ENCODE measurements at places on chromosomes 2 and 18.

- no peak for DNase-seq
These were observed 642.7 kb downstream of the NR4A2 start for GRCh38 chr2:155689791-155690190.

GRCh38 chr2:71785516-71785981, 332.2 kb downstream of the DYSF start:
- DNase-seq = no peak

DNA sequence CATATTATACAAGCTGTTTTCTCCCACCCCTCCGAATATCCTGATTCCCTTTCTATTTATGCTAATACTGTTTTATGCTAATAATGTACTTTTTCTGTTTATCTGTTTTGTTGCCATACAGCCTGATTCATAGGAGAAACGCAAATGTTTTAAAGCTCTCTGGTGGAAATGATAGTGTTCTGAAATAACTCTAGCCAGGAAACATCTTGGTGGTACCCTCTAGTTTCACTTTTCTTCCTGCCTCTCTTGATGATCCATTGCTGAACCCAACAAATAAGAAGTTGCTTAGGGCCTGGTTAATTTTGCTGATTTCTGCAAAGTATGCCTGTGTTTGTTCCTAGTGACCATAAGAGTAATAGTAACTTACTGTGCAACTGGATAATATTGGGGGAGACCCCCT, 148.4 kb upstream of the KCTD1 start:
- no peak for DNase-seq

- no peak for DNase-seq
These were observed 8.3 kb downstream of the OSR1 start for GRCh38 chr2:19349911-19350677.

DNA sequence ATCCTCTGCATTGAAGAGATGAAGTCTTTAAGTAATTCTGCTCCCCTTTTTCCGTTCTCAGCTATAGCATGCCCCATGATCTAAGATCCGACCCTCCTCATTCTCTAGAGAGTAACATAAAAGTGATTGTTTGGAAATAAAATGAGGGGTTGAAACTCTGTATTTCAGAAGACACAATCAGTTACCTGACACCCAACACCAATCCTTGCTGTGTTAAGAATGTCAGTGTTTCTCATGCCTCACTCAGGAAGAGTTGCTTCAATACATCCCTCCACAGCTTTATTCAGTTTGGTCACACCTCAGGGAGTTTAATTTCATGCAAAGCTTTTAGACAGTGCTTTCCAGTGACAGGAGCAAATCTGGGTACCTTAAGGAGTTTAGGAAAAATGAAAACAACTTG, 49.9 kb upstream of the RBBP8 start:
- no peak for DNase-seq

- DNase-seq = no peak
These were observed 238.0 kb upstream of the SALL3 start for GRCh38 chr18:78741381-78742217.

DNA sequence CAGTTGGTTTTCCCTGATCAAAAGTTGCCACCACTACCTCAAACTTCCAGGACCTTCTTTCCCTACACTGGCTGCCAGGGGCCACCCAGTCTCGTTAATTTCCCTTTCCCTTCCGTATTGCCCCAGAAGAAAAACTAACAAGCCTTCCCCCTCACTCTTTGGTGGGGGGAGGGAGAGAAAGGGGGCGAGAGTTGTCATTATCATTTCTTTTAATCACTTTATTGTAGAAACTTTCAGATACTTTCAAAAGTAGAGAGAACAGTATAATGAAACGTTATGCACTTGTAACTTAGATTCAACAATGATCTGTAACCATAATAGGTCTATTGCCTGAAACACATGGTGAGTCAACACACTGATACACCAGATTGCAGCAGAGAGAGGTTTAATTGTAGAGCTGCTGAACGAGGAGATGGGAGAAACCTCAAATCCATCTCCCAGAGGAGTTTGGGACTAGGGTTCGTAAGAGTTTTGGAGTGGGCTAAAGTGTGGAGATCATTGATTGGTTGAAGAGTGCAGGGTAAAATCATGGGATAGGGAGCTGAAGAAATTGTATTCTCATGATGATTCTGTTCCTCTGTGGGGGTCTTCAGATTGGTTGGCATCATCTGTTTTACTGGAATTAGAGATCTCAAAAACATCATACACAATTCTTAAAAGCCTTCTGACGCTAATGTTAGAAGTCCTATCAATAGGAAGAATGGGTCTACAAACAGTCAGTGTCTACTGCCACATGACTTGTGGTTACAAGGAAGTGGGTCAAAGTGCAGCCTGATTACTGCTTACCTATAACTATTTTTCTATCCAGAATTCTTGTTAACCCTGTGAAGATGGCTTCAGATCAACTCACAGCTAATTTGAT, 2.6 kb upstream of the RNF149 start:
- no peak for DNase-seq

DNA sequence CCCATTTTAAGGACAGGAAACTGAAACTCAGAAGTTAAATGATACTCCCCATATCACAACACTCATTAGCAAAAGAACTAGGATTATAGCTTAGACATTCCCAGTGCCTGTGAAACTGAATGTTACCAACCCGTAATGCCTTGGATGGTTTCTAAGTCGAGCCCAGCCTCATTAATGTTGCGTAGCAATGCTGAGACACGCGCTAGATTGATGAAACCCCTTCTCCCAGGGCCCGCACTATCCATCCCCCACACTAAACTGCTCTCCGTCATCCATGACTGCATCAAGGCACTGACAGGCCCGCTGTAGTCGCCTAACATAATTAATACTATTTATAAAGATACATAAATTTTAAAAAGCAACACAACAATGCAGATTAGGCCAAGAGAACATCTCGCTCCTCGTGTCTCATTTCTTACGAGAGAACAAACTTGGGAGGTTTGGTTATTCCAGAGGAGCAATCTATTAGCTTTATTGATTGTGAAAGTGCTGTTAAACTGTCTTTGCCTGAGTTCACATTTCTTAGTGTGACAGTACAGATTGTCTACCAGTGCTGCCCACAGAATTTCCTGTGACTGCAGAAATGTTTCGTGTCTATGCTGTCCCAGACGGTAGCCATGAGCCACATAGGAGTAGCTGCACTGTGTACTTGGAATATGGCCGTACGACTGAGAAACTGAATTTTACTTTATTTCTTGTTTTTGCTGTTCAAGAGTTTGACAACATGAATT, 312.2 kb upstream of the RAB12 start:
- no peak for DNase-seq

DNA sequence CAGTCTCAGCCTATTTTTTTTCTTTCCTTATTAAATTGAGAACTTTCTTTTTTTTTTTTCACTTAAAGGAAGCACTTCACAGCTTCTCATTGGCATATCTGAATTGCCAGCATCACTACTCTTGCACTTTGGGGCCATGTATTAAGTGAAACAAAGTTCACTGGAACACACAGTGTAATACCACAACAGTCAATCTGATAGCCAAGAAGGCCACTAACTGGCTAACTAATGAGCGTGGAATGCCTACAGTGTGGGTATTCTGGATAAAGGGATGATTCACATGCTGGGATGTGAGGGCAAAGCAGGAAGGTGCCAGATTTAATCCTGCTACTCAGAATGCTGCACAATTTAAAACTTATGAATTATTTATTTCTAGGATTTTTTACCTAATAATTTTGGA, 11.7 kb upstream of the C18orf63 start:
- no peak for DNase-seq

DNA sequence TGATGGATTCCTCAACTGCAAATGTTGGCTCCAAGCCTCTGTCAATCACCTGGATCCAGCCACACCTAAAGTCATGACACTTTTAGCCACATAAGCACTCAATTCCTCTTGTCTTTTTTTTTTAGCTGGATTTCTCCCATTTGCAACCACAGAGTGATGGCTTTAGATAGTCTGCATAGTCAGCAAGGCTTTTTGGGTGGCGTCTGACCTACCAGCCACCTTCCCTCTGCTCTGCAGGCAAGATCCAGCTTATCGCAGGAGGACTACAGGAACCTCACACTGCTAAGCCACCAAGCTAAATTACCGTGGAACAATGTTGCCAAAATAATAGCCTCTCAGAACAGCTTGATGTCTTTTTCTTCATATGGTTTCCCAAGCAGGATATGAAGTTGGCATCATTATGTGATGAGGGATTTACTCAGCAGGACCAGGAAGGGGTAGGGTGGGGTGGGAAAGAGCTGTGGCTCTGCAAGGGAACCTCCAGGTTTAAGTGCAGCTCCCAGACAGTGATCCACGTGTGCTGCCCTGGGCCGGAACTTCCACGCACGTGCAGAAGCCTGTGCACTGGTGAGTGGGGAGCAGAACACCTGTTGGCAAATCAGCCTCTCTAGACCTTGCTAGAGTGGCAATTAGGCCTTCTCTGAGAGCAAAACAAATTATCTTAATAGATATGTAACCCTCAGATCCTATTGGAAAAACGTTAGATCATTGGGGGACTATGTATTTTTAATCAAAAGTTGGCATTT, 170.6 kb upstream of the NCK2 start:
- DNase-seq = no peak

DNA sequence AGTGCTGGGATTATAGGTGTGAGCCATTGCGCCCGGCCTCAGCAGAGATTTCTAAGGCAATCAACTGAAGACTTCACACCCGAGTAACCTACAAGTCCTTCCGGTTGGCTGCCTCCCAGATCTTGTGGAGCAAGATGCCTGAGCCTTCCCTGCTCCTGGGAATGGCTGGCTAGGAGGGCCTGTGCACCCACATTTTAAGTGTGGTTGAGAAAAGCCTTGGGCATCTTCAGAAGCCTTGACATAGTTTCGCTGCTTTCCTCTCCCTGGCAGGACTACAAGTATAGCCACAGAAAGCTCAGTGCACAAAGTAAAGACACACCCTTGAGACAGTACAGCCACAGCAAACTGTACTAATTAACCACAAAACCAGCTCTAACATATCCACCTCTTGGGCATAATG, 35.2 kb downstream of the E2F6 start:
- no peak for DNase-seq

DNA sequence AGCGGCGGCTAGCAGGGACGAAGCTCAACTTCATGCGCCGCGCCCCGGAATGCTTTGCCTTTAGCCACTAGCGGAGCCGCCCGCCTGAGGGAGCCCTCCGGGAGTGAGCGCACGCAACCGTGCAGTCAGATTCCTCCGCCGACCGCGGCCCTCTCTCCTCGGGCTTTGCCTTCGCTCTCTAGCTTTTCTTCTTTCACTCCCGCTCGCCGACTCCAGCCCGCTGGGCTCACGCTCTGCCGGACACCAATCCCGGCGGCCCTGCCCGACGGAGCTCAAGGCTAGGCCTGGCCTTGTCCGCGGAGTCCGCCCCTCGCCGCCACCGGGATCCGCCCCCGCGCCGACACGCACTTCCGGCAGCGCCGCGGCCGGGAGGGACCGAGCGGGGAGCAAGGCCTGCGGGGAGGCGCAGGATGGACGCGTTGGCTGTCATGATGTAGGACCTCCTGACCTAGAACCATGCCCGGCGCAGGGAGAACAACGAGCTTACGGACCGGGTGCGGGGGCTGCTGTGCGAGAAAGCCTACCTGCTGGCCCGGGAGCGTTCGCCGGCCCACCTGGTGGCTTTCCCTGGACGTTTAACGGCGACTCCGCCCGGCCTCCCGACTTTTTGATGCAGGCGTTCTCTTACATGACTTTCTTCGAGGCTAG, 40.8 kb upstream of the AKAIN1 start:
- DNase-seq = peak; percentile 47

DNA sequence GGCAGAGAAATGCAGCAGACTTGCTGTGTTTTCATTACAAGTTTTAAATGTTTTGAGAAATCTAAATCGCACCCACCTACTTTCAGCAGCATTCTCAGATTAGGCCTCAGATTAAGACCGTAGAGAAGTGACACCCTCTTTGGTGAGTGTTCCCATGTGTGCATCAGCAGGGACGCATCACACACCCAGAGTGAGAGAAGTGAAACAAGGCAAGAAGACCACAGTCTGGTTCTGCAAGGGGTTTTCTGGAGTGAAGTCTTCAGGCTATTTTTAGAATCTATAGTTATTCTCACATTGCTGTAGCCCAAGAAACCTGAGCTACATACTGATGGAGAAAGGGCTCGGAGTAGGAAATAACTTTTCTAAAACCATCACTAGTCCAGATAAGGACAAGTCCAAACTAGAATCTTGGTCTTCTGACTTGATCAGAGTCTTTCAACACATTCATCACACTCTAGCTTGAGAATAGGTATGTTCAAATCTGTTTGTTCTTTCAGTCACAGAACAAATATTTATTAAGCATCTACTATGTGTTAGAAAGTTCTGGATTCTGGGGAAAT, 1216.6 kb upstream of the PIK3C3 start:
- no peak for DNase-seq

DNA sequence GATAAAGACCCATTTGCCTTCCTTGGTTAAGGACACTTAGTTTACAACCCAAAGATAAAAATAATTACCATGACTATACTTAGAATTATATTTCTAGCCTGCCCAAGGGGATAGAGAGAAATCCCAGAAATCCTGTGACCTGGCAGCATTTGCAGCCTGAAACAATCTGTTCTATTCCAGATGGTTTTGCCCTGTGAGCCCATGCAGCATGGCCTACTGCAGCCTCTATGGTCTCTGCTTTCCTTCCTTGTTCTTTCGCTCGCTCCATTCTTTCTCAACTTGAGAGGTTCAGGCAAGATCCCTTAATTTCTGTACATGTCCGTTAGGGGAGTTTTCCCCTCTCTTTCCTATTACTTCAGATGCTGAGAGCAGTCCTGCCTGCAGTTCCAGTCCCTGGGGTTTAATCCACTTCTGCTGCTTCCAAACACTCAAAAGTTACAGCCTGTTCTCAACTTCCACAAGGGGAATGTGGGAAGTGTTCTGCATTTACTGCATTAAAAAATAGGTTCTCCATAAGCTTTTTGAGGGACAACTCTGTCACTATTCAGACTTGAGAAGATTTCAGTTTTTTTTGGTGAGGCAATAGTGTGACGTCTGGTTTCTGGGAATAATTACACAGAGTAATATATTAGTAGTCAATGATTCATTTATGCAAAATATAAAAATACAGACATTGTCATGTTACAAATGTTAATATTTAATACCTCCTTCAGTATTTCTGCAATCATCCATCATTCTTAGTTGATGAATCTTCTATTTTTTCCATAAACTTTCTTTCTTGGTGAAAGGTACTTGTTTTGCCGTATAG, 80.3 kb downstream of the CDCA7 start:
- no peak for DNase-seq

Data from pulmonary artery endothelial cell (primary cell).